ENCODE measurements at places on chromosomes 3 and 15. TPM values are rescaled to one million over a fixed set of nuclear protein-coding genes. Genes with fewer than 3 reads are reported as not detected.

GRCh38 chr3:51968883-51969678 is 1.8 kb upstream of the PCBP4 start:
- DNase-seq: no peak

GRCh38 chr15:59996298-59997041 is 7.6 kb upstream of the FOXB1 start:
- no peak for DNase-seq

DNA sequence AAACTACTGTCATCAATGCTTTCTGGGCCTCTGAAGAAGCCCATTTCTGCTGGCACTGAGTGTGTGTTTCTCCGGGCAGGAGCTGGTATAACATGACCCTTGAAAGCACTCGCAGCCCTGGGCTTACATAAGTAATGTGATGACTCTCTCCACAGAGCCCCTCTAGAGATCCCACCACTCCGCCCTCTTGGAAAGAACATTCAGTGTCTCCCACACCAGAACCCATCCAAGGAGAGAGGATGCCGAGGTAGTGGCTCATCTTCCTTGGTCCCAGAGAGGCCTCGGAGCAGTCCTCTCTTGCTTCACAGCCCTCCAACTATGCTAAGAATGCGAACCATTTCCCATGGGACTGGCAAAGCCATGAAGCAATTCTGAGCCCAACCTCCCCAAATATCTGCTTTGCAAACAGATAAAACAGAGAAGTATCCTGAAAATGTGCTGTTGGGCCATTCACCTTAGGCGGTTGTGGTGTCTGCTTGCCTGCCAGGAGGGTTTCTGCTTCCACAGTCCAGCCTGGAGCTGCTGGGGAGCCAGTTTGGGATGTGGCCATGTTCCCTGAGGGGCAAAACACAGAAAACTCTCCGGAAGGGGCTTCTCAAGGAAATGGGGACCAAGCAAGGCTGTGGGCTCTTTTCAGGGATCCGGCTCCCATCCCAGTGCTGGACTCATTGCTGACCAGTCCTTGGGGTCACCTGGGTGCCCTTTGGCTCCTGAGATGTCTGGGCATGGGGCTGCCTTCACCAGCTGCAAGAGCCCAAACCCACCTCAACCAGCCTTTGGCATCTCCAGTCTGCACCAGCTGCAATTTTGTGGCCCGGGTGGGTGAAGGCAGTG is 47.3 kb downstream of the AMOTL2 start:
- DNase-seq: peak; percentile 87

GRCh38 chr3:127206611-127207516 is 13.9 kb downstream of the PRR23E start:
- DNase-seq: no peak

DNA sequence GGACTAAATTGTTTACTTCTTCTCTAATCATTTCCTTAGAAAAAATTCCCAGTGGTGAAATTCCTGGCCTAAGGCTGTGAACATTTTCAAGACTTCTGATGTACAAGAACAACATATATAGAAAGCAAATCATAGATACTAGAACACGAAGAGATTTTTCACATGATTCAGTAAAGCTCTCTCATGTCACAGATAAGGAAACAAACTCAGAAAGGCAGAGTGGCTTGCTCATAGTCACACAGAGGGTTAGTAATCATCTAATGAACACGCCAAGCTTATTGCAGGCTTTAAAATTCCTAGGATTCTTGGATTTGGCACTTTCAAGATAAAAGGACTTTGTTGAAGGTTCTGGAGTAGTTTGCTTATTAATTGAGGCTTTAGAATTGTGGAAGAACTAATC is 26.2 kb downstream of the CRTAP start:
- peak; percentile 64 for DNase-seq

GRCh38 chr3:182978387-182978786 is 2.0 kb downstream of the DCUN1D1 start:
- DNase-seq: no peak

DNA sequence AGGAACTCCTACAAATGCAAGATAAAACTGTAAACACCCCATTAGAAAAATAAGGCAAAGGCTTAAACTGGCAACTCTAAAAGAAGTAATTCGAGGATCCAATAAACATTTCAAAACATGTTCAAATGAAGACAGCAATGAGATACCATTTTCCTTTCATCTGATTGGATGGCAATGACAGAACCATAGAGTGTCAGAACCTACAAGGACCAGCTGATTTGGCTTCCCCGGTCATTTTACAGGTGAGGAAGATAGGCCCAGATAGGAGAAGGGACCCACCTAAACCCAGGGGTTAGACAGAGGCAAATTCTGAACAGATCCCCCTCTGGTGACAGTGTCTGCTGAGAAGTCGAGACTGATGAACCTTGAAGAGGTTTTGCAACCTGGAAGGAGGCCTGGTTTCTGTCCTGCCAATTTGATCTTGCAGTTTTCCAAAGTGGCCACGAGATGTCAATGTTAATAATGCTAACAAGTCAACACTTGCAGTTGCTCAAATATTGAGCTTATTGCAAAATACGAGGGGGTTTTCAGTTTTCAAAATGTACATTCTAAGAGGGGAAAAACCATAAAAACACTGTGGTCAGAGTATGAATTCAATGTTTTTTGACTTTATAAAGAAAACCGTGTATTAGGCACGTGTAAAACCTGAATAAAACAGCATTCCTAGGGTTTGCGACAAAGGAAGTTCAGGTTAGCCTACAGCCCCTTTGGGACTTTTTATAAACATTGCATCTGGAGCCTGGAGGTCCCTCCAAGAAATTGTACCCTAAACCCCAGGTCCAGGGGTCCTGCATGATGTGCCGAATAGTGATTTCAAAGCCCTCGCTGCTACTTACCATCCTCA is 21.5 kb downstream of the CFAP161 start:
- DNase-seq: peak; percentile 75

DNA sequence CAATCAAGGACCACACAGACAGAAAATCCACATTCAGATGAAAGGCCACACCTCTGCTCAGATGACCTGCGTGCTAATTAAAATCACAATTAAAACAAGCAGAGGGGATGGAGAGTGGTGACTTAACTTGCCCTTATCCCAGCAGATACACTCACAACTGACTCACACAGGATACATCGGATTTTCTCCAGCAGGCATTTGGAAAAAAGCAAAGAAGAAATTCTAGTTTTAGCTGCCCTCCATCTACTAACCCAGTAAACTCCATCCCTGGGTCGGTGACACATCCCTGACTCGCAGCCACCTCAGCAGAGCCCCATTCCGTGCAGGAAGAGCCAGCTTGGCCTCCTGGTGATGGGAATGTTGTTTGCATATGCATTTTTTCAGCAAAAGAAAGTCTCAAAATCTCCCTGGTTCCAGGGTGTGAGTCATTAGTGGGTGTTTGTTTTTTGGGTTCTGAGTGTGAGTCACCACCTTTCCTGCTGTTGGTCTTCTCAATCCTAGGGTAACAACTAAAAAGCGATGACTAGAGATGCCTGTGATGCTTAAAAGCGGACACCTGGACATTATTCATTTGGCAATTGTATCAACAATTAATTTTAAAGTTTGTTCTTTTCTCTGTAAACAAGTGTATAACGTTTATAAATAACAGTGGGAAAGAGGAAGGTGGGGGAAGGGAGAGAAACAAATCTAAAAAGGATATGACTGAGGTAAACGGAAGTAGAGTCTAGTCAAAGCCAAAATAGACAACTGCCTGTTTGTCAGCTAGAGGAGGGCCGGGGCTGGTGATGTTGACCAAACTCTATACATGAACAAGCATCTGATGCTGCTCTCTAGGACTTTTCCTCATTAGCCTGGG is 49.8 kb upstream of the SLC4A7 start:
- peak; percentile 100 for DNase-seq

GRCh38 chr15:63192619-63193206 is 3.3 kb downstream of the RAB8B start:
- no peak for DNase-seq

DNA sequence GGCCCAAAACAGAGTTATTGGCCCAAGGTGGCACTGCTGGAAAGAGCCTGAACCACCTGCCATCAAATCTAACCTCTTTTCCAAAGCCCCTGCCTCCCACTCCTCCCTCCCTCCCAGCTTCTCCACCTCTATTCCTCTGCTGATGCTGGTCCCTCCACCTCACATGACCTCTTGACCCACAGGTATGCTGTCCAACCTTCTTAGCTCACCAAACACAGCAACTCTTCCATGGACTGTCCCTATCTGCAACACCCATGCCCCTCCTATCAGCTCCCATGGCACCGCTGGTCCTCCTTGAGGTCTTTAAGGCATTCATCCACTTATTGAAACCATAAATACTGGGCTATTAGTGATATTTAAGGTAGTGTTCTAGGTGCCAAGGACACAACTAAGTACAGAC is 12.6 kb downstream of the NUP210 start:
- no peak for DNase-seq

- no peak for DNase-seq
Measured at GRCh38 chr3:177330779-177331178, 133.5 kb upstream of the TBL1XR1 start.

DNA sequence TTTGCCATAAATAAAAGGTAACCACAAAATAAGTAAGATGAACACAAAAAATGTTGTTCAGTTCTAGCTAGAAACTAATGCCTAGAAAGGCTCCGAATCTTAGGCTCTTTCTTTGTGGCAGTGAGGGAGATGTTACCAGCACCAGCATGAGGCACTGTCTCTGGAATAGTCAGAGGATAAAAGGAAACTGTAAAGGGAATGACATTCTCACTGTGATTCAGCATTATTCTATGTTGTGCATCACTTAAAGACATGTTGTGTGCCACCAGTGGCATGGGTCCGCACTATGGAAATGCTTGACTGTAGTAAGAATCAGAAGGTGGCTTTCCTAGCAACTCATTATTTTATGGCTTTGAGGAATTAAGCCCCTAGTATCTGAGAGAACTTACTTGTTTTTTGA is 70.8 kb downstream of the SEC22A start:
- DNase-seq: peak; percentile 58

DNA sequence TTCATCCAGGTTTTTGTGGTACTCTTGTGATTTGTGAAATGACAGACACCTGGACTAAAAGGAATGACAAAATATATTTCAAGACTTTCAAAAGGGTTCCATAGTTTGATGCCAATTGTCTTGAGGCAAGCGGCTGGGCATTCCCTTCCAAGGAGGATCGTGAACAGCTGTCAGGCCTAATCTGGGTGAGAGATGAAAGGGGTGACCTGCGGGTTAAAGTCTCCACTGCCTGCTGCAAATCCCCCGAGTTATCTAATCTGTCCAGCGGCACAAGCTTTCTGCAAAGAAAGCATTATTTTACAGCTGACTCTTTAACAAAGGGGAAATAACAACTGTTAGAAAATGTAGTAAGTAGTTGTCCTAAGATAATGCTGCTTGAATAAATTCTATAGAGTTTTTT is 128.7 kb upstream of the MB21D2 start:
- no peak for DNase-seq

- DNase-seq: no peak
Measured at GRCh38 chr3:13509816-13510192, 29.7 kb downstream of the HDAC11 start.

- peak; percentile 19 for DNase-seq
Measured at GRCh38 chr3:32934150-32934742, 17.2 kb upstream of the CCR4 start.

GRCh38 chr3:12916159-12916558 is 74.8 kb upstream of the RPL32 start:
- no peak for DNase-seq

- peak; percentile 40 for DNase-seq
Measured at GRCh38 chr3:31503456-31503855, 29.3 kb upstream of the STT3B start.

DNA sequence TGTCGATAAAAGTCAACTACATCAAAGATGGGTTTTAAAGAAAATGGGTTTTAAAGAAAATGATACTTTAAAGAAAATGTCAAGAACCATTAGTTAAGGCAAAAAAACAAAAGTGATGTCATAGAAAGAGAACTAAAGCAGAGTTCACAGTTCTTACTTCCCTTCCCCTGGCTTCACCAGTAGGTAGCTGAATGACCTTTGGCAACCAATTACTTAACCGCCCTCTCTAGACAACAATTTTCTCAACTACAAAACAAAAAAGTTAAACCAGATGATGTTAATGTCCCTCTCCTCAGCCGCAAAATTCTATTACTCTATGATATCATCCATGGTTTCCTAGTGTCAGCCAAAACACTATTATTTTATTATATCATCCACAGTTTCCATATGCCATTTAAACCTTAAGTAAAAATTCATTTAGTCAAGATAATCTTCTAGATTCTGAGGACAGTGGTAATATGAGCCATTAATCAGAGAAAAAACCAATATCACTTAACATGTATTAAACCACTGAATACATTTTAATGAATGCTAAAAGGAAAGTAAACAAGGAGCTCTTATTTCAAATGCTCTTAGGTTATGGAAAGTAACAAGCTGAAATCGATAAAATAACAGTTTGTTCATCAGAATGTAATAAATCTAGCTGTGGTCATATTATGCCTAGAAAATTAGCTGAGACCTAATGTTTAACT is 13.1 kb downstream of the RYK start:
- no peak for DNase-seq

DNA sequence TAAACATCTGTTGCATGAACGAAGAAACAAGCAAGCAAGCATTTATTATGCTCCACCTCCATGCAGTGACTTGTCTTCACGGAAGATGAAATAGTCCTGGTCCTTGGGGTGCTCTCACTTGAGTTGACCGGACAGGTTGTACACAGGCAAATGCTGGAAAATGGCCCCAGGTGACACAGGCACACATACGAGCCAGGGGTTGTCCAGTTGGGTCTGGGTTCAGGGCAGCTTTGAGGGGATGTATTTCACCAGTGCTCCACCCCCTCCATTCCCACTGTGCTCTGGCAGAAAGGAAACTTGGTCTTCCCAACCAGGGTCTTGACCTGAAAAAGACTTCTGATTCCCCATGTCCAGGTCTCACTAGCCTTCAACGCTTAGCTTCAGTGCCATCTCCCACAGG is 48.3 kb upstream of the ITGA11 start:
- no peak for DNase-seq

DNA sequence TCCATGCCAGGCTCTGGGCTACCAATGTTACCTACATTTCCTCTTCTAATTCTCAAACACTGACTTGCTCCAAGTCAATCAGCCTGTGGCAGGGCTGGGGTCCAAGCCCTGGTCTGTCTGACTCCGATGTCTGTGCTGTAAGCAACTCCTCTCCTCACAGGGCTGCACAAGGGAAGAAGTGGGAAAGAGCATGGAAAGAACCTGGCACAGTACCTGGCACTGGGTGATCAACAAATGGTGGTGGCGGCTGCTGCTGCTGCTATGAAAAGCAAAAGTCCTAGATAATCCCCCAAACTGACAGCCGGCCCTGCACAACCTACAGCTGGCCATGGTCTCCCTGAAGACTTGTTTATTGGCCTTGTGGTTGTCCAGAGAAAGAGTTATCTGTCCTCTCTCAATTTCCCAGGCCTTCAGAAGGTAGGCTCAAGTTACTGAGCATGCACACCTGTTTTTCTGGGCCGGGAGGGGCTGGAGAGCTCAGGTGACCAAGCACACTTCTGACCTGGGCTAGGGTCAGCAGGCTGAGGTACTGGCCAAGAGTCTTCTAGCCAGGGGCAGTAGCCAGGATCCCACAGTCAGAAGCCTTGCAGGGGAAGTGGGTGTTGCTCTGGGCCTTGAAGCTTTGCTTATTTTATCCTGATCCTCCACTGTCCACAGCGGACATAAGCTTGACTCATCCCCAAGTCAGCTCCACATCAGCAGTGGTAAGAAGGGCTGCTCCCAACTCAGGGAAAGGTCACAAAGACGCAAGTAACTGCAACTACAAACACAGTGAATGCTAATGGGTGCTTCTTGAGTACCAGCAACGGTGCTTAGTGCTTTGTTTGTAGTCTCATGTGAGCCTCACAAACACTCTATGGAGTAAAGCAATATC is 35.3 kb upstream of the KY start:
- no peak for DNase-seq

Gene BHLHE40
- total RNA-seq: 42.9 TPM

Gene HIGD2B
- not detected for total RNA-seq

Gene KLHL6
- under 0.01 TPM for total RNA-seq

Gene SH3GL3
- total RNA-seq: 1.1 TPM

Gene LINGO1
- not detected for total RNA-seq

Gene TLR9
- not detected for total RNA-seq

Data from bronchial epithelial cell (primary cell).